ENCODE measurements at places on chromosomes 2 and 18. TPM values are rescaled to one million over a fixed set of nuclear protein-coding genes. Genes with fewer than 3 reads are reported as not detected.

The CXCR4 gene
- 862 TPM for polyA plus RNA-seq

The IL37 gene
- polyA plus RNA-seq, result not detected

The ICOS gene
- polyA plus RNA-seq, result 0.29 TPM

The GKN1 gene
- not detected for polyA plus RNA-seq

The XIRP2 gene
- not detected for polyA plus RNA-seq

Measured in IgD-negative memory B cell (primary cell).